ENCODE measurements at places on chromosomes 16 and 17. TPM values are rescaled to one million over a fixed set of nuclear protein-coding genes. Genes with fewer than 3 reads are reported as not detected.

Gene STH
- not detected for total RNA-seq

Gene PYDC1
- total RNA-seq = not detected

Gene DCTPP1
- total RNA-seq = 138 TPM

Gene KRTAP4-6
- total RNA-seq = not detected

Gene CDRT4
- not detected for total RNA-seq

Gene ADAP2
- total RNA-seq = 3.2 TPM

Gene CA4
- 0.30 TPM for total RNA-seq

Gene TP53TG3B
- total RNA-seq = not detected

Gene ZNF207
- total RNA-seq = 232 TPM

Gene KRTAP9-1
- not detected for total RNA-seq

Gene SDR42E2
- total RNA-seq = not detected

Gene KIF18B
- 35.4 TPM for total RNA-seq

Gene WNK4
- 1.1 TPM for total RNA-seq

Gene SSTR5
- total RNA-seq = 0.49 TPM

Measured in A549 treated with GW870086 at 1 μM for 4 hours (cell line).